ENCODE measurements at places on chromosomes 13 and 19.

DNA sequence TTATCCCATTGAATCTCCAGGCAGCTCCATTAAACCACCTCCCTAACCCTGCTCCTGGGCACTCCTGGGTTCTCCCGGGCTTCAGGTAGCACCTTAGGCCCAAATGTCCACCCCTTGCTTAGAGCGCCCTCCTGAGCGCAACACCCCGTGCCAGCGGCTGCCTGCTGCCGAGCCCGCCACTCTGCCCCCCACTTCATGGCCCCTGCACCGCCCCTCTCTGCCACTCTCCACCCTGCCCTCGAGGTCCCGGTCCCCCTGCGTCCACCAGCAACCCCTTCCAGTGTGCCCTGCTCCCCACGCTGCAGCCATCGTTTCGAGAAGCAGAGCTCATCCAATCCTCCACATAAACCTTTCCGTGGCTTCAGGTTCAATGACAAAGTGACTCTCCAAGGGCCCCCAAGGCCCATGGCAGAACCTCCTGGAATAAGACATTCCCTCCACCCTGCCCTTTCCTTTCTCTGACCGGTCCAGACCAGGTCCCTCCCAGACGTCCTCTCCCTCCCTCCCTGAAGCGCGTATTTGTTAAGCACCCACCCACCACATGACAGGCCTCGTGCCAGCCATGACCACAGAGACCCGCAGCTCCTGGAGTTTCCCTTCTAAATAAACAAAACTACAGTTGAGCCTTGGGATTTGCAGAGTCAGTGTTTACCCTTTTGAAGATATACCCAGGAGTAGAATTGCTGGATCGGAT, 66.6 kb downstream of the ARHGEF18 start:
- no peak for DNase-seq

GRCh38 chr19:34343751-34344150, 21.2 kb upstream of the GPI start:
- DNase-seq: no peak

DNA sequence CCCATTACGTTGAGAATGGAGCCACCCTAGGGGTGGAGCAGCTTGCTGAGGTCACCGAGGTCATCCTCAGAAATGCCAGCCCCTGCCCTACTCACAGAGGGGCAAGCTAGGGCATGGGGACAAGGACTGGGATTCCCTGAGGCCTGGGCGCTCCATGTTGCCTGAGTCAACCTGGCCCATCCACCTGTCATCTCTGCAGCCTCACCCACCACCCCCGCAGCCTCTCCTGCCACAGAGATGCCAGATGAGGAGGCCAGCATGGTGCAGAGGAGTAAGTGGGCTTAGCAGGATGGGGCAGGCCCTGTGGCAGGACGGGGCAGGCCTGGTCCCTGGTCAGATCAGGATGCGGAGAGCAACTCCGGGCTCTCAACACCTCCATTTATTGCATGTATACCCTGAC, 9.5 kb downstream of the NKPD1 start:
- no peak for DNase-seq

GRCh38 chr13:29963089-29963488, 112.7 kb upstream of the UBL3 start:
- DNase-seq: no peak

Data from activated CD4-positive, CD25-positive, alpha-beta regulatory T cell treated with anti-CD3 and anti-CD28 coated beads, Interleukin-2, amount 50 U/mL, for 16 hours (primary cell).